ENCODE measurements at places on chromosomes 6 and 20.

DNA sequence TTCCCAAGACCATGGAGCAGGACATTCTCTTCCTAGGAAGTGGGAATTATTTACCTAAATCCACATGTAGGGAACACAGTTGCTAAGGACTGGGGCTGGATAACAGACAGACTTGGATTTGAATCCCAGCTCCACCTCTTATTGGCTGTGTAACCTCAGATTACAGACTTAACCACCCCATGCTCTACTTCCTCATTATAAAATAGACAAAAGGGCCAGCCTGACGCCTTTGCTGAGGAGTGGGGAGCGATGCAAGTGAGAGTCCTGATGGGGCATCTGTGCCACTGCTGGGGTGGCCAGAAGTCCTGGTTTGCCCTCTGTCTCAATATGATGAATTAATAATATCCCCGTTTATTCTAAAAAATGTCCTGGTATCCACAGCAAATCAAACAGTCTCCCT, 46.8 kb downstream of the SPATA2 start:
- peak; percentile 58 for DNase-seq

DNA sequence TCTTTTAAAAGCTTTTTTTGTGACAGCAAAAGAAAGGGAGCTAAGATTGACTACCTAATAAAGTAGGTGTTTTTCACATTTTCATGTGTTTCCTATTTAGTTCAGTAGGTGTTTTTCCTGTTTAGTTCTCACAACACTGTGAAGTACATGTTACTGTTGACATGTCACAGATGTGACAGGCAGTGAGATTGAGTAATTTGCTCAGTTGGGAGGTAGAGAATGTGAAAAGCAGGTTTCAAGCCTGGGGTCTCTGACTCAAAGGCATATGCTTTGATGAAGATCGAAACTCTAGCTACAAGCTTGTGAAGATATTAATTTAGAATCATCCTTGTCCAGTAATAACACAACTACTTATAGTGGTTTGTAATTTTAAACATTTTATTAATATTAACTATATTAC, 43.1 kb downstream of the SLX4IP start:
- no peak for DNase-seq

DNA sequence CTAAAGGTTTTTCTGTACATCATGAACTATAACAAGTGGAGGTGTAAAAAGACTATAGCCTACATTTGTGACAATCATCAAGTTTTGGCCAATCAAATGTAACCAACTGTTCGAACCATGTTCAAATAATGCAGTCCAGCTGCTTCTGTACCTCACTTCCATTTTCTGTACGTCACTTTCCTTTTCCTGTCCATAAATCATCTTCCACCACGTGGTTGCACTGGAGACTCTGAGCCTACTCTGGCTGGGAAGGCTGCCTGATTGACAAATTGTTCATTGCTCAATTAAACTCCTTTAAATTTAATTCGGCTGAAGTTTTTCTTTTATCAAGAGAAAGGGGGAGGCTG, 270.4 kb upstream of the JARID2 start:
- peak; percentile 66 for DNase-seq

DNA sequence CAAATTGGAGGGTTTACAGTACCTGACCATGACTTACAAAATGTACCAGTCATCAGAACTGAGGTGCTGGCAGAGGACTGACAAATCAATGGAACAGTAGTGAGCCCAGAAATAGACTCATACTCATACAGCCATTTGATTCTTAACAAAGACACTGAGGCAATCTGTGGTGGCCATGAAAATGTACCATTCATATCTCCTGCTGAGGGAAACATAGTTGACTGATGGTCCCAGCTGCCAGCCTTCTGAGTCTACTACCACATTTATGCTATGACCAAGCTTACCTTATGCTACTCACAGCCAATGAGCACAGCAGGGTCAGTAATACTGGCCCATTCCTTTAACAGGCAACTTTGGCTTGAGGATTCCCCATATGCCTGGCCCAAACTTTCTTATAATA, 88.6 kb downstream of the WASF1 start:
- DNase-seq = no peak

DNA sequence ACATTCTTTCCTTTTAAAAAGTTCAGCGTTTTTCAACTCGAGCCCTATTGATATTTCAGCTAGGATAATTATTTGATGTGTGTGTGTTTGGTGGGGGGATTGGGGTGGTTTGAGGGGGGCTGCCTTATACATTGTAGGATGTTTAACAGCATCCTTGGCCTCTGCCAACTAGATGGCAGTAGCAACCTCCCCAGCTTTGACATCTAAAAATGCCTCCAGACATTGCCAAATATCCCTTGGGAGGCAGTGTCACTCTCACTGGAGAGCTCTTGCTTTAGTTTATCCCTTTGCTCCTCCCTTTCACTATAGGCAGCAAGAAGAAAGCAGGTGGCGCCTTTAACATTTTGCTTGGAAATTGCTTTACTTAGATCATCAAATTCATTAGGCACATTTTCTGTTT, 14.6 kb upstream of the TP53TG5 start:
- DNase-seq = no peak

DNA sequence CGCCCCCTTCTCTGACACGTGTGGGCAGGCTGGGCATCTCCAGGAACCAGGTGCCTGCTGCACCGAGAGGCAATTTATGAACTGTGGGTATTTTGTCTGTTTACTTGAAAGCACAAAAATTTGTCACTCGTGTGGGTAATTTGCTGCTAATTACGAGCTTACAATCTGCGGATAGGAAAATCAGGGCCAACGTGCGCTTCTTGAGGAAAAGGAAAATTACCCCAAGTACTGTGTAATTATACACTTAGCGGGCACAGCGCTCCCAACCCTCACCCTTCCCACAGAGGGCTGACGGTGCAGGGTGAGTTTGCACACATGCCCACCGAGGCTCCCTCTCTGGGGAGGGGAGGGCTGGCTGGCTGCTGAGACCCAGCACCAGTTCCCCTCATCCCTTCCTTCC, 25.3 kb upstream of the MDGA1 start:
- DNase-seq = no peak

DNA sequence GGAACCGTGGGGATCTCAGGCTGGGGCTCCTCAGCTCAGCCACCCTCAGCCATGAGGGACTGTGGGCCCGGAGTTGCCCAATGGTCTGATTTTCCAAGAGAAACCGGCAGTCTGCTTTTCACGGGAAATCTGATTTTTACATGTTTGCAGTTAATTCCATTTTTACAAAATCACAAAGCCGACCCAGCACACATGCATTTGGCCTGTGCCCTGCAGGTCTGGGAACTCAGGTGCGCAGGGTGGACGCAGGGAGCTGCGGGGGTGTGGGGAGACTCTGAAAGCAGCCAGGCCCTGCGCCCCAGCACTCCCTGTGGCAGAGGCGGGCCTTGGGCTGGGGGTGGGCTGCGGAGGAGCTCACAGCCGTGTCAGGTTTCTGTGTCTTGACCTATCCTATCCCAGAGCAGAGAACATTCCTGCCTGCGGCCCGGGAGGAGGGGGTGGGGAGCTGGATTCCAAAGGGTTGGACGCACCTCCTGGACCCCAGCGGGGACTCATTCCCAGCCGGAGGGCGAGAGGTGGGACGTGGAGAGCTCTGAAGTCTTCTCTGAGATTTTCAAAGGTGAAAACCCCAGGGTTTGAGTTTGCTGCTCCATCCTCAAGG, 60.6 kb downstream of the ADNP start:
- no peak for DNase-seq

- no peak for DNase-seq
Measured at GRCh38 chr6:30211306-30211705, 1.9 kb downstream of the TRIM26 start.

DNA sequence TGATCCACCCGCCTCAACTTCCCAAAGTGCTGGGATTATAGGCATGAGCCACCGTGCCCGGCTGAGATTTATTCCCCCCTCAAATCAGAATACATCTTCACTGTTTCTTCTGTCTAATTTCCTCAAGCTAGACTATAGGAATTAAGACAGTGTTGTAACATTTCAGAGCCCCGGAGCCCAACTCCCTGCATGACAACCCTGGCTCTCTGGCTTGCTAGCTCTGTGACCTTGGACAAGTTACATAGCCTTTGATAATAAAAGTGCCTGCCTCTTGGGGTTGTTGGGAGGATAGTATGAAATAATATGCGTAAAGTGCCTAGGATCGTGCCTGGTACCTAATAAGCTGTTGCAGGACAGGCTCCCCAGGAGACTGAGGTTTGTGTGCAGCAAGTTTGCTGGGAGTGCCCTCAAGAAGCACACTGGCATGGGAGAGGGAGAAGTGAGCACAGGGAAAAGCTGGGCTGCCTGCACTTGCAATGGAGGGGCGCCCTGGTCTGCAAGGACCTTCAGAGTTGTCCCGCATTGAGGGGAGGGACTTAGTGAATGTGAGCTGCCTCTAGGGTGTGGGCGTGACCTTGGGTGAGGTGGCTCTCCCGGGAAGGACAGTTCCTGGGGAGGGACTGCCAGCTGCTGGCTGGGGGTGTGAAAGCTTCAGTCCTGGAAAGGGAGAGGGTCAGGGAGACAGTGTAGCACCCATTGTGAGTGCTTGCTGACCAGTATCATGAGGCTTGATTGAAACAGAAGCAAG, 43.4 kb downstream of the TAF8 start:
- no peak for DNase-seq

- DNase-seq = no peak
Measured at GRCh38 chr20:8388707-8389106, 256.6 kb downstream of the PLCB1 start.

GRCh38 chr20:61659994-61660346, 405.7 kb downstream of the TAF4 start:
- no peak for DNase-seq

GRCh38 chr20:52832151-52832774, 139.9 kb upstream of the TSHZ2 start:
- no peak for DNase-seq

DNA sequence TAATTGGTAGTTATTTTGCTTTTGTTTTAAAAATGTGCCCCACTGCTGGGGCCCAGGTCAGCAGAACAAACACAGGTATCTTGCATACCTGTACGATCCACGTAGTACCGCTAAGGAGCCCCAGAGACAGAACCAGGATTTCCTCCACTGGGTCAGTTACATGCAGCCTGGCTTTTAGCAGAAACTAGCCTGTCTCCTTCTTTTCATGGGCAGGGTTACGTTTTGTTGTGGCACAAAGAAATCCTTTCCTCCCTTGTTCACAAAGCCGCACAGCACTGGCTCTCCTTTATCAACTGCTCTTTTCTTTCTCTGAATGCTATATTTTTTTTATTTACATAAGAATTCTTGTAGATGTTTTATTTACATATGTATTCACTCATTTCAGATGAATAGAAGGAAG, 190.3 kb upstream of the POU3F2 start:
- no peak for DNase-seq

GRCh38 chr6:3367630-3368029, 89.2 kb downstream of the SLC22A23 start:
- no peak for DNase-seq

DNA sequence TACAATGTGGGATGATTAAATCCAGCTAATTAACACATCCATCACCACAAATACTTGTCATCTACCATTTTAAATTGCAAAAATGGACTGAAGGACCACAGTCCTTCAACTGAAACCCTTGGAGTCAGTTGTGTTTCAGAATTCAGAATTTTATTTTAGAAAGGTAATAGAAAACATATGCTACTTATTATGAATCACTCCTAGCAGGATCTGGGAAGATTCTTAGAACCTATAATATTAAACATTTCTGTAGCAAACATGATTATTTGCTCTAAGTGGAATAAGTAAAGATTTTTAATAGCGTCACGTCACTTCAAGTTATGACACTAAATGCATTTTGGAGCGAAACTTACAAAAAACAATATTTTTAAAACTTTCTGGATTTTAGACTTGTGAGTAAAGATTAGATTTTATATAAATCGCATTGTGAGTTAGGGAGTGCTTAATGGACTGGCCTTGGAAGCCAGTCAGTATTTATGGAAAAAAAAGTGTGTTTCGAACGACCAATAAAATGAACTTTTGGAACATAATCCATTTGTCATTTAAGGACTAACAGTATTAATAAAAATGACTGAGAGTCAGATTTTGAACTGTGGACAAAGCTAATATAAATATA, 71.8 kb upstream of the PHACTR2 start:
- no peak for DNase-seq

DNA sequence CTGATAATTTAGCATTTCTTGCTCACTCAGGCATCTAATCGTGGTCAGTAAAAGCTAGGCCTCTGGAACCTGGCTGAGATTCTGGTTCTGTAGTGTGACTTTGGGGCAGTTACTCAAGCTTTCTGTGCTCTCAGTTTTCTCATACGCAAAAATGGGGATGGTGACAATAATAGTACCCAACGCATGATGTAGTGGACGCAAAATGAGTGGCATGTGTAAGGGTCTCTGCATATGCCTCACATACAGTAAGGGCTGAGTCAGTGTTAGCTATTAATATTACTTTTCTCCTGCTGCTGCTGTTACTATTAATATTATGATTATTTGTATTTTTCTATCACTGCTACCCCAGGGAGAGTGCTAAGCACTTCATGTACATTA, 686 bp downstream of the GINS1 start:
- peak; percentile 26 for DNase-seq

- DNase-seq = no peak
Measured at GRCh38 chr6:16047435-16047990, 81.4 kb upstream of the MYLIP start.

DNA sequence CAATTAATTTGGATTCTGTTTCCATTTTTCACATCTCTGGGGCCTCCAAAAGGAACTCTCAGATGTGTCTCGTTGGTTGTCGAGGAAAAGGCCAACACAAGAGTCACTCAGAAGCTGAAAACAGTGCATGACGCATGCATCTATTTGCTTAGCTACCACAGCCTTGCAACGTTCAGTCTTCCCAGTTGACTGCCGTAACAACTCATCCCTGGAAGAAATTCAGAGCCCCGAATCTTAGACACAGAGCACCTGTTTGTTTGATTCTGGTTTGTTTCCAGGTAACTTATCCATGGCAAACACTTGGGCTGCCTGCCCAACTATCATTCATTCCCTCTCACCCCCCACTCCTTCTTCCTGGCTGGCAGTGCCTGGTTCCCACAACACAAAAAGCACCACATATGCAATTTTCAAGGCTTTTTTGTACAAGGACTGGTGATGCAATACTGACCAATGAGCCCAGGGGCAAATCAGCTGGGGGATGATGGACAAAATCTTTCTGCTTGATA, 60.5 kb downstream of the ZMYND8 start:
- DNase-seq = no peak

DNA sequence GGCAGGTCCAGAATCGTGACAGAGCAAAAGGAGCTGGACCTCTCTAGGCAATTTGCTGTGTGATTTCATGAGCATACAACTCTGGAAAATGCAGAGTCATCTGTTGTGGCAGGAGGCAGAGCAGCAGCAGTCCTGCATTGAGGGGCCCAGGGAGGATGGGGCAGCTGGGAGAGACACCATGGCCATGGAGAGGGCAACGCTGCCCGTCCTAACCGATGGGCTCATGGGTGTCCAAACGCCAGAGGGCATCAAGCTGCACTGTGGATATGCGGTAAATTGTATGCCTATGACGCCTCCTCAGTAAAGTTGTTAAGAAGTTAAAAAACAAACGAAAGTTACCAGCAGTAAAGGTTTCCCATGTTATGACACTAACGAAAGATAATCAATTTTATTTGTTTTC, 42.2 kb upstream of the DACT2 start:
- DNase-seq = no peak

GRCh38 chr6:155050311-155050710, 55.2 kb downstream of the TIAM2 start:
- no peak for DNase-seq

GRCh38 chr20:46202766-46203509, 84.8 kb downstream of the CD40 start:
- DNase-seq = no peak

All from hematopoietic multipotent progenitor cell treated with erythropoietin and hydrocortisone succinate and interleukin-3 and kit ligand, for 4 days (in vitro differentiated cells).